ENCODE measurements at places on chromosomes 11 and 22.

- DNase-seq, result peak; percentile 76
Measured at GRCh38 chr22:24805790-24806662, at the start of gene SGSM1. TSS of gene SGSM1 (plus strand) at chr22:24806211. CDS start at chr22:24806326, 115 bp downstream.

DNA sequence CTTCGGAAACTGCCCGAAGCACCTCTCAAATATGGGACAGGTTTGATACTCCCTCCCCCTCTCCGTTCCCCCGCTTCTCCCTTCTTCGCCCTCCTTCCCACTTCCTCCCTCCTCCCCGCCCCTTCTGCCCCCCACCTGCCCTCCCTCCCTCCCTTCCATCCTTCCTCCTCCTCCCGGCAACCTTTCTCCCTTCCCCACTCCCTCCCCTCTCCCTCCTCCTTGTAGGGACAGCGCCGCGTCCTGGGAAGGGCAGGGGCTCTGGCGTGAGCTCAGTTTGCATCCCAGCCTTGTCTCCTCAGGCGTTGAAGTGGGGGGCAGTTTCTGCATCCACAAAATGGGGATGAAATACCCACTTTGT is 6.1 kb upstream of the NFAM1 start:
- DNase-seq, result no peak

GRCh38 chr11:71164186-71164585 is 88.2 kb downstream of the SHANK2 start:
- DNase-seq, result no peak

DNA sequence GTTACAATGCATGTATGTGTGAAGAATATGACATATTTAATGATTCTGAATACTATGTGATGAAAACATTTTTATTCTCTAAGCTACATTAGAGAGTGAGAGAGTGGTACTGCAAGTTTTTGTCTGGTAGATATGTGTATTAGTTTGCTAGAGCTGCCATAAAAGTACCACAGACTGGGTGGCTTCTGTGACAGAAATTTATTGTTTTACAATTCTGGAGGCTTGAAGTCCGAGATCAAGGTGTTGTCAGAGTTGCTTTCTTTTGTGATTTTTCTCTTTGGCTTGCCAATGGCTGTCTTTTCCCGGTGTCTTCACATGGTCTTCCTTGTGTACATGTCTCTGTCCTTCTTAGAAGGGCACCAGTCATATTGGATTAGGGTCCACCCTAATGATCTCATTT is 6.9 kb upstream of the OR10W1 start:
- DNase-seq, result no peak

DNA sequence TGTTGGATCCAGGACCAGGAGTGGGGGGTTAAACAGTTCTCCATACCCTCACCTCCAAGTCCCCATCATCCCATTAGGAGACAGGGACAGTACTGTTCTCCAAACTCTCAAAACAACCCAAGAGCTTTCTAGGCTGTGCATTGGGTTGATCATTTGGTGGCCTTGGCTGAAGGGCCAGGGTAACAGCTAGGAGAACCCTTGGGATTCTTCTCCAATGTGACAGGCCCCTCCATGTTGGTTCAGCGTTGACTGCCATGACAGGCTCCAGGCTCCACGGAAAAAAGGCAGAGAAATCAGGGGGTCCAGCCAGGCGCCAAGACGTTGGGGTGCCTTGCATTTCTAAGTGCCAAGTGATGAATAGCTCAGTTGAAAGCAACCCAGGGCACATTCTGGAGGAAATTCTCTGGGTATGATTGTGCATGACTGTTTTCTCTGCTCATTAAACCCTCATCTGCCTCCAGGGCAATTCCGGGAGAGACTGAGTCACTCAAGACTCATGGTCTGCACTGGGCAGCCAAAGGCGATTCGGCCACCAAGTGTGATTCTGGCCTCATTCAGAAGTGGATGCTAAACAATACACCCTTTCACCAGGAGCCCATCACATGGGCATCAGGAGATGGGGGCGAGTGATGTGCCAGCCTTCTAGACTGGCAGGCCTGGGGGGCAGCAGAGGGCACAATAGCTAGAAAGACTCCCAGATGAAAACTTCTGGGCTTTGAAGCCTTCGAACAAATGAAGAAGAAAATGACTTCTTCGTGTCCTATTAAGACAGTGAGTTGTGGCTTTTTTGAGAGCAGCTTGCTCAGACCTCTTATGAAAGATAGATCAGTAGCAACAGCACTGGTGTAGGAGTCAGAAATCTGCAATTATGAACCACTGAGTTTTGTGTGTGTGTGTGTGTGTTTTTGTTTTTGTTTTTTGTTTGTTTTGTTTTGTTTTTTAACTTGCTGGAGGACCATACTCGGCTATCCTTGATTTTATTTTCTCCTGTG is 27.7 kb downstream of the CD44 start:
- DNase-seq, result no peak

- no peak for DNase-seq
Measured at GRCh38 chr11:27864611-27865010, 164.4 kb upstream of the BDNF start.

GRCh38 chr11:60193687-60194433 is 11.0 kb upstream of the MS4A6A start:
- DNase-seq, result peak; percentile 24

Data from NCI-H2029 (cell line).